Activated CD8-positive, alpha-beta memory T cell treated with anti-CD3 and anti-CD28 coated beads for 36 hours (primary cell): ENCODE measurements at places on chromosomes 4 and X. TPM values are rescaled to one million over a fixed set of nuclear protein-coding genes. Genes with fewer than 3 reads are reported as not detected.

FAM53A gene
- 0.94 TPM for total RNA-seq

PPP4R3C gene
- total RNA-seq = not detected

UCP1 gene
- not detected for total RNA-seq

CXCL8 gene
- 0.30 TPM for total RNA-seq

GPR82 gene
- 0.40 TPM for total RNA-seq

TREX2 gene
- 1.9 TPM for total RNA-seq

PFKFB1 gene
- 0.67 TPM for total RNA-seq

CLIC2 gene
- total RNA-seq = 0.32 TPM

CXCL3 gene
- total RNA-seq = not detected

COL4A5 gene
- not detected for total RNA-seq

PABPC1L2A gene
- total RNA-seq = not detected

GJB1 gene
- not detected for total RNA-seq

TMSB15A gene
- total RNA-seq = not detected

REPS2 gene
- total RNA-seq = not detected

GAGE12J gene
- not detected for total RNA-seq

RADX gene
- 7.4 TPM for total RNA-seq

NAP1L2 gene
- 1.6 TPM for total RNA-seq

MAP3K15 gene
- 0.27 TPM for total RNA-seq

TLL1 gene
- not detected for total RNA-seq

PWWP3B gene
- total RNA-seq = not detected

TRO gene
- total RNA-seq = 6.3 TPM

TLR10 gene
- not detected for total RNA-seq

ABLIM2 gene
- total RNA-seq = 0.63 TPM

TDO2 gene
- not detected for total RNA-seq

CT45A5 gene
- total RNA-seq = not detected

CFP gene
- total RNA-seq = 1.3 TPM

PABPC4L gene
- not detected for total RNA-seq

ZNF630 gene
- 1.3 TPM for total RNA-seq

FAM47A gene
- total RNA-seq = not detected

WDR17 gene
- total RNA-seq = 1.8 TPM

POF1B gene
- total RNA-seq = not detected

SYTL4 gene
- not detected for total RNA-seq

LGI2 gene
- not detected for total RNA-seq

AWAT2 gene
- not detected for total RNA-seq

PTTG2 gene
- total RNA-seq = 0.32 TPM

NAP1L3 gene
- 1.6 TPM for total RNA-seq

SSX3 gene
- total RNA-seq = not detected

PLK4 gene
- 40.5 TPM for total RNA-seq

DIPK2B gene
- not detected for total RNA-seq

CYSLTR1 gene
- total RNA-seq = 0.23 TPM

IL9R gene
- 1.8 TPM for total RNA-seq

FHDC1 gene
- total RNA-seq = 0.06 TPM

ZCCHC12 gene
- total RNA-seq = not detected

AFF2 gene
- 0.78 TPM for total RNA-seq

TEX13A gene
- total RNA-seq = not detected

PYURF gene
- total RNA-seq = 68.6 TPM

TBCK gene
- total RNA-seq = 22.2 TPM

TMSB15B gene
- total RNA-seq = 7.5 TPM

UGT2A1 gene
- not detected for total RNA-seq

EDNRA gene
- total RNA-seq = not detected

CXCL11 gene
- 0.13 TPM for total RNA-seq
